Omental fat pad (tissue), 4 donors: ENCODE measurements at places on chromosomes 3 and 15. TPM values are rescaled to one million over a fixed set of nuclear protein-coding genes. Genes with fewer than 3 reads are reported as not detected.

Gene TM6SF1
- 6.2 TPM for total RNA-seq

Gene CCR2
- total RNA-seq = 3.6 TPM

Gene SAMMSON
- total RNA-seq = not detected

Gene WDR5B
- 3.0 TPM for total RNA-seq

Gene LEKR1
- total RNA-seq = not detected

Gene POTEB3
- not detected for total RNA-seq

Gene PDCD7
- 14.8 TPM for total RNA-seq

Gene SERPINI2
- not detected for total RNA-seq

Gene FBN1
- 121 TPM for total RNA-seq

Gene MASP1
- total RNA-seq = 6.2 TPM

Gene OSBPL10
- 9.9 TPM for total RNA-seq

Gene PLA2G4F
- not detected for total RNA-seq

Gene CGGBP1
- total RNA-seq = 87.5 TPM

Gene NCEH1
- total RNA-seq = 8.2 TPM

Gene CNTN3
- total RNA-seq = 2.2 TPM

Gene RUVBL1
- total RNA-seq = 32.5 TPM

Gene GPR156
- 0.75 TPM for total RNA-seq

Gene AMIGO3
- total RNA-seq = 2.9 TPM

Gene KNL1
- 3.5 TPM for total RNA-seq

Gene GOLGA8J
- total RNA-seq = not detected

Gene VPS18
- 31.9 TPM for total RNA-seq

Gene AQP9
- 56.8 TPM for total RNA-seq

Gene ADGRG7
- not detected for total RNA-seq

Gene CCDC39
- 0.28 TPM for total RNA-seq

Gene SCN11A
- 0.63 TPM for total RNA-seq

Gene ST3GAL6
- 19.4 TPM for total RNA-seq

Gene UROC1
- total RNA-seq = not detected

Gene ITIH1
- not detected for total RNA-seq

Gene GABRG3
- not detected for total RNA-seq

Gene C3orf85
- not detected for total RNA-seq

Gene BCHE
- 30.6 TPM for total RNA-seq
